Activated CD4-positive, alpha-beta T cell treated with anti-CD3 and anti-CD28 coated beads, Interleukin-2, Interleukin-6, amounts not matched to agents 100 ng/mL and 50 ng/mL, durations not matched to agents 16 hours and 8 hours (primary cell): ENCODE measurements at places on chromosomes 4 and X.
A peak's percentile ranks its signal among the peaks of the same experiment; 100 is the strongest.

GRCh38 chrX:28552882-28553829, 34.1 kb upstream of the IL1RAPL1 start:
- DNase-seq = no peak

DNA sequence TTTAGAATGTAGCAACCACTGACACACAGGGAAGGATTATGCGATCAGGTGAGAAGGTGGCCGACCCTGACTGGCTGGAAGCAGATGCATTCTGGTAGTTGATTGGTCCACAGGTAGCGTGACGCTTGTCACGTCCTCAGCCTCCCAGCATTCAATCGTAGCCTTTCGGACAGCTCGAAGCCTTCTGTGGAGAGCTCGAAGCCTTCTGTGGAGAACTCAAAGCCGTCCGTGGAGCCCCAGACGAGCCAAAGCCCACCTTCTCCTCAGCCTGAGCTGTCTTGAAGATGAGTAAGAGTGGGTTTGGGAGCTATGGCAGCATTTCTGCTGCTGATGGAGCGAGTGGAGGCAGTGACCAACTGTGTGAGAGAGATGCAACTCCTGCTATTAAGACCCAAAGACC, 319 bp downstream of the RPA4 start:
- DNase-seq = no peak

- no peak for DNase-seq
Measured at GRCh38 chr4:68079928-68080327, 49.7 kb downstream of the TMPRSS11F start.

- no peak for DNase-seq
Measured at GRCh38 chrX:50147972-50148371, 52.8 kb downstream of the AKAP4 start.

DNA sequence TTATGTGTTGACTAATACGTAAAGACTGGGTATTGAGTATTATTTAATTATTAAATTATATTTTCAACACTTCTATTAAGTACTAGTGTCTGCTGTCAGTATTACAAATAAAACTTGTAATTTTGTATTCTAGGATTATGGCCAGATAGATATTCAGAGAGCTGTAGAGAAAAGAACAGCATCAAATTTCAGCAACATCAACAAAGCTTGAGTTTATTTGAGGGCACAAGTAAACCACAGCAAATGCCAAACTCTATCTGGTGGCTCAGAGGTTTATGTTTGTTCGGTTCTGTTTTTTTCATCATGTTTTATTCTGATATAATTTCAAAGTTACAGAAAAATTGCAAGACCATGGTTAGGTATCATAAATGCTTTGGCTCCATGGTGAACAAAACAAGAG, 1530.5 kb downstream of the PCDH18 start:
- DNase-seq = no peak

DNA sequence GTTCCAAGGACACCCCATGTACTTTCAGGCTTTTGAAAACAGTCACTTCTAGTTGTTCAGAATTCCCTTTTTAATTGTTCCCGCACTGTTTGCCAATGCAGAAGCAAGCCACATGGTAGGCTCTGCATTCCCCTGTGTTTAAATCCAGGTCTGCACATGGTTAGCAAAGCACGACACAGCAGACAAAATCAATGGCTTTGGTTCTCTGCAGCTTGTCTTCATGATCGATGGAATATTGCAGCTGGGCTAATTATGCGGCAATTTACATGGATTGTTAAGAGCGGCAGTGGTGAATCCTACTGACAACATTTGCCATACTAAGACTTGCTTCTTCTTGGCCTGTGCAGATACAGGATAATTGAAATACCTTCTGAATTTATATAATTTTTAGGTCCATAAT, 20.6 kb upstream of the INPP4B start:
- no peak for DNase-seq

DNA sequence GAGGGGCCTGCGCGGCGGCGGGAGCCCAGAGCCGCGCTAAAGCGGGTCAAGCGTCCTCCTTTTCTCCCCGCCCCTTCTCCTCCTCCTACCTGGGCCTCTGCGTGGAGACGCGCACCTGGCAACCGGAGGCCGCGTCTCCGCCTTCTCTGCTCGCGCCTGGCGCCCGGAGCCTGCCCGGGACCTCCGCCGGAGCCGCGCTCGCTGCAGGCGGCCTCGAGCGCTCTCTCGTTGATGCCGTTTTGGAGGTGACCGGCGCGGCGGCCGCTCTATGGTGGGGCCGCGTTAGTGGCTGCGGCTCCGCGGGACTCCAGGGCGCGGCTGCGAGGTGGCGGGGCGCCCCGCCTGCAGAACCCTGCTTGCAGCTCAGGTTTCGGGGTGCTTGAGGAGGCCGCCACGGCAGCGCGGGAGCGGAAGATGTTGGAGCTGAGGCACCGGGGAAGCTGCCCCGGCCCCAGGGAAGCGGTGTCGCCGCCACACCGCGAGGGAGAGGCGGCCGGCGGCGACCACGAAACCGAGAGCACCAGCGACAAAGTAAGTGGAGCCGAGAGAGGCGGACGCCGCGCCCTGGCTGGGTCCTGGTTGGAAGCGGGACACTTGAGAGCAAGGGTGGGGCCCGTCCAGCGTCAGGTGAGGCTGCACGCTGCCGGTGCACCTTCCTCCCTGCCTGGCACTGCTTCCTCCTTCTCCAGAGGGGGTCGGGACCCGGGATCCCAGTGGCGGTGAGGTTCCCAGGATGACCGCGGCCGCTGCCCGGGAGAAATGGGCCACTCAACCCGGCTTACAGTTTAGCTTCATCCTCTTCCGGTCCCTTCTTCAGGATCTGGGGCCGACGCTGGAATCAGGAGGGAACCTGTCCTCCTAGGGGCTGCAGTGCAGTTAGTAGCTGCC, at the start of gene CDS1:
Gene CDS1 (plus strand): TSS at position 140 of the 888 bp plus-strand sequence. CDS start 275 bp downstream, at position 415.
- DNase-seq = peak; percentile 9

- no peak for DNase-seq
Measured at GRCh38 chrX:39725928-39726619, 371.7 kb downstream of the BCOR start.

DNA sequence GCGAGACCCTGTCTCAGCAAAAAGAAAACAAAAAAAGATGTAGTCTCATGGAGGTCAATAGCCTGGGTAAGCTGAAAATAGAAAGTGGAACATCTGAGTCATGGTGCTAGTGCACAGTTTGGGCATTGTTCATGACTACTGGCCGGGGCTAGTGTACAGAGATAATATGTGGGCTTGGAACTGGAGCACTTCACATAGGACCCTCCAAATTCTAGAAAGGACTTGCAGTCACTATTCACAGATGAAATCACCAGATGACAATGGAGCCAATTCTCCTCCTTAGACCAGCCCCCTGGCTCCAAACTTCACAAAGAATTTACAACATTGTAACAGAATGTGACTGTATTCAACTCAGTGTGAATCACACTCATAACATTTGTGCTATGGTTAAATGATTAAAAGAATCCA, 367.8 kb upstream of the SLC7A11 start:
- DNase-seq = no peak

DNA sequence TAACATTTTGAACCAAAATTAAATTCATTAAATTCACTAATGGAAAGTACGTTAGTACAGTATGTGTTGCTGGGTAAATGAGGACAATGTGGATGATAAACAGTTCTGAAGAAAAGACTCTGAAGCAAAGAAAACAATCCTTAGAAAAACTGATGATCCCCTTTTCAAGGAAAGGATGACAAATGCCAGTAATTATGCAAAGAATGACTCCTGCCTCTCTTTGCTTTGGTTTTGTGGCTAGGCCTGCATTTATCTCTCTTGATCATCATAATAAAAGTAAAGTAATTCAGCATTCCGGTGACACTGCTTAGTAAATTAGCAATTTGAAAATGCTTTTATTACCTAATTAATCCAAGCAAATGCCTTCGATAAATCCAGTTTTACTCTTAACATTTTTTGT, 652.2 kb upstream of the DIPK2B start:
- peak; percentile 63 for DNase-seq

DNA sequence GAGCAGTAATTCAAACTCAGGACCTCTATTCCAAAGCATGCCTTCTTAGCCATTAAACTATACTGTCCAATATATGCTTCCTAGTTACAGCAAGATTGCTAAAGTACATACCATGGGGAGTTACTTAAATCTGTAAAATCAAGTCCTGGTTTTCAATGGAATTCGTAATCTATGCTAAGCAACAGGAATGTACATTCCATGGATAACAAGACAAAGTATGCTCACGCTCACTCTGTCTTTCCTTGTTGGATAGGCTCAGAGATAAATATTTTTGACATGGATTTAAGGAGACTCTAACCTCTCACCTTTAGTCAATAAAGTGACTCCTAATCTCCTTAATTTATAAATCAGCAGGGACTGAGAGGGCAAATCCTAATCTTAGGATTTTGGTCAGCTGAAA, 47.3 kb upstream of the STK26 start:
- no peak for DNase-seq

- DNase-seq = no peak
Measured at GRCh38 chrX:115900425-115900824, 270.1 kb upstream of the AGTR2 start.

- no peak for DNase-seq
Measured at GRCh38 chr4:808860-809570, 16.9 kb downstream of the CPLX1 start.

- no peak for DNase-seq
Measured at GRCh38 chrX:92260102-92260501, 480.9 kb downstream of the PCDH11X start.

DNA sequence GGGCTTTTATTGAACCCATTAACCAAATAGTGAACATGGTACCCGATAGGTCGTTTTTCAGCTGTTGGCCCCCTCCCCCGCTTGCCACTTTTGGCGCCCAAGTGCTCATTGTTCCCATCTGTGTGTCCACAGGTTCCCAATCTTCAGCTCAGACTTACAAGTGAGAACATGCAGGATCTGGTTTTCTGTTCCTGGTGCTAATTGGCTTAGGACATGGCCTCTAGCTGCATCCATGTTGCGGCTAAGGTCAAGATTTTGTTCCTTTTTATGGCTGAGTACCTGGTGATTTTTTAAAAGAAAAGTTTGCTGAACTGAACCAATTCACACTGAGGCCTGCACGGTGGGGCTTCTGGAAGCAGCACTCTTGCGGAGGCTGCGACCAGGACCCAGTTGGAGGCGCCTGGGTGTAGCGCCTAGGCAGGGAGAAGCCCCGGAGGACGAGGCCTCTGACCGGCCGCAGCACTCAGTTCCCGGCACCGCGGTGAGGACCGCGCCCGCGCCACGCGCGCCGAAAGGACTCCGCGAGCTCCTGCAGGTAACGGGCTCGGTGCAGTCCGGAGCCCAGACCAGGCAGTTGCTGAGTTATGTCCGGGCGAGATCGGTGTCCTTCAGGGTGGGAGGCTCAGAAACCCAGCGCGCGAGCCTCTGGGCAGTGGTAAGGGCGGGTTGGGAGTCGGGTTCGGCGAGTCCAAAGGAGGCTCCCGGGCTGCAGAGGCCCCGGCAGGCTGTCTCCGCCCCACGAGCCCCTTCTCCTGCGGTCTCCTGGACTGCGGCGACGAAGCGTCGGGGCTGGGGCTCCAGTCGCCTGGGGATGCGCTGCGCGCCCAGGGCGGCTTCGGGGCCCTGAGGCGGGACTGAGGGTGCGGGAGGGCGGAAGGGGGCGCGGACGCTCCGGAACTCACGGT, 15.8 kb upstream of the SLC25A4 start:
- DNase-seq = no peak

DNA sequence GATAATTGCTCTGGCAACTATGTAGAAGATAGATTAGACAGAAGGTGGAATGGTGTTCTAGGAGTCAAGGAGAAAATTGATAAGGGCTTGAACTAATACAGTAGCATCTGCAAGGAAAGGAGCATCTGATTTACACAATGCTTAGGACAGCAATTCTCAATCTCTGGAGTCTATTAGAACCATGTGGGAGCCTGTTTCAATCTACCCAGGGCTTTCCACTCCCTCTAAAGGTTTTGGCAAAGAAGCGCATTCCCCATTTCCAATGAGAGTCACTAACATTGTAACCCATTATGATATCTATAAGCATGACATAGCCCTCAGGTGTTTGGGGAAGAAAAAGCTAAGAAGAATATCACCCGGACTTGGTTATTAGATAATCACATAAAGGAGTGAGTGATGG, 168.2 kb downstream of the COL25A1 start:
- no peak for DNase-seq

GRCh38 chr4:5543681-5544080, 164.7 kb downstream of the EVC2 start:
- no peak for DNase-seq
